ENCODE measurements at places on chromosomes 12 and 14.

GRCh38 chr12:69329669-69330428 lies 18.3 kb upstream of the LYZ start:
- no peak for DNase-seq

DNA sequence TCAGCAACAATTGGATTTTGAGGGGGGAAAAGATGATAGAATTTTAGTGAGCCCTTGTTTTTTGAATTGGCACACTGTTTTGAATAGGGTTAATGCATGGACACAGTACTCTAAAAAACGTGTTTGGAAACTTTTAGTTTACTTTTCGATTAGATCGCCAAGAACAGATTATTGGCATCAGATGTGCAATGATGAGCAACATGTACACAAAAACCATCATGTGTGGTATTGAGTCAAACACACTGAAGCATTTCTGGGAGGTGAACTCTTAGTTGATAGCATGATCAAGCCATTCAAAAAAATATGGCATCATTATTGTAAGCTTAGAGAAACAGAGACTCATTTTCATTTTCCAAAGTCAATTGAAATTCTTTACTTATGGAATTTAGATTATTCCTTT lies 329.2 kb downstream of the ADAMTS20 start:
- DNase-seq, result no peak

DNA sequence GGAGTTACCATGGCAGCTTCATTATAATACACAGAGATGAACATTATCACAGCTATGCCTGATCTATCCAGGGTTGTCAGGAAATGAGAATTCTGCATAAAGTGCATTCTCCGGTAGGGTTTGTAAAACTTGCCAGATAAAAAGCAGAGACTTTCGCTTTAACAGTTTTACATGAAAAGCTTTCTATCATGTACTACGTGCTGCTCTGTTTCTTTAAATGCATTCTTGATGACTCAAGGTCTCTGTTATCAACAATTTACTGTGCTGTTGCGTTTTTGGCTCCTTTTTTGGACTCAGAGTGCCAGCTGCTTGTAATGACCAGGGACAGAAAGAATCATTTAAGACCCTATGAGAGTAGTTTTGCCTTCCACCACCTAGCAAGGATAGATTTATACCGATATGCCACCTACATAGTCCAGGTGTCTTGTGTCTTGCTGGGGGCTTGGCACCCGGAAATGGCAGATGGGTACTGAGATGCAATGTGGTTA lies 371.2 kb downstream of the BTG1 start:
- DNase-seq, result no peak

DNA sequence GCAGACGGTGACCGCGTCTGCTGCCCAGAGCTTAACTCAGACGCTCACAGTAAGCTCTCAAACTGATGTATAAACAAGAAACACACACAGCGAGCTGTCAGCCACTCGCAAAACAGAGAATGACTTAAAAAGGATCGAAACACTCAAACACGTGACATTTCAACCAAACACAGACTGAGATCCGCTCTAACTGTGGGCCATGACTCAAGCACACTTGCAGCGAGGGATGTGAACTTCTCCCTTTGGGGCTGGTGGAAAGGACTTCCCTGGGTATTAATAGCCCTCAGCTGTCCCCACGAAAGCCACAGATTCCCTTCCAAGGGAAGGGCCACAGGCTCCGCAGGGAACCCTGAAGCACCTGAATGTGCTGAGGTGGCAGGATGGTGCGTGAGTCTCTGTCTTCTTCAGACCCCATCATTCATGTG lies 29.1 kb downstream of the CCDC88C start:
- DNase-seq, result peak; percentile 45

DNA sequence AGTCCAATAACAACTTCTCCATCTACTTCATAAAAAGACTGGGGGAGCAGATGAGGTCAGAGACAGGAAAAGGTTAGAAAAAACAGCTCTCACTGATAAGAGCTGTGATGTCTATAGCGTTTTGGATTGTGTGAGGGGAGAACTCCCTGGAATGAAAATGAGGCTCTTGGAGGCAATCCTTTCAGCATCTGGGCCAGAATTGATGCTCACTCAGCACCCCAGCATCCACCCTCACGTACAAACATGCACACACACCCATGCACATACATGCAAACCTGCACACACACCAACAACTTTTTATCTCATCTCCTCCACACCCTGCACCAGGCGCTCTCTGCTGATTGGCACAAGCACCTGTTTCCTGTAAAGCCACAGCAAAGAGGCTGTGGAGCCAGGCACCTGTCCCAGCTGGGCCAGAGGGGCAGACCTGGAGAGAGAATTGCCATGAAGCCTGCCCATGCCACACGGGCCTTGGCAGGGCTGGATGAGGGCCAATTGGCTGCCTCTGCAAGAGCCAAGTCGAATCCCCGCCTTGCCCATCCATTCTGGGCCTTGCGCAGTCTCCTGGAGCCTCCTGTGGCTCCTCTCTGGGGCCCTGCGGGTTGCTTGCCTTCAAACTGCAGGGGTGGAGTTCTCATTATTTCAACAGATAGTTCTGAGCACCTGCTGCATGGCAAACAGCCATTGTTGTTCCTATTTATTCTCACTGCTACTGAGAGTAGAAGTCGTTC lies 53.1 kb downstream of the SYNE3 start:
- peak; percentile 18 for DNase-seq

GRCh38 chr14:90599748-90600507 lies 203.1 kb downstream of the CALM1 start:
- no peak for DNase-seq

DNA sequence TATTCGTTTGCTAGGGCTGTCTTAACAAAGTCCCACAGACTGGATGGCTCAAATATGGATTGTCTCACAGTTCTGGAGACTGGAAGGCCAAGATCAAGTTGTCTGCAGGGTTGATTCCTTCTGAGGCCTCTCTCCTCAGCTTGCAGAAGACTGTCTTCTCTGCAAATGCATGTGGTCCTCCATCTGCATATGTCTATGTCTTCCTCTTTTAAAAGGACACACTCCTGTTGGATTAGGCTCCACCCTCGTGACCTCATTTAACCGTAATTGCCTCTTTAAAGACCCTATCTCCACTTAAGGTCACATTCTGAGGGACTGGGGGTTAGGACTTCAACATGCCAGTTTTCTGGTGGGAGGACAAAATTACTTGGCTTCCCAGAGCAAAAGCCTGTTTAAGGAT lies 123.3 kb downstream of the SLC38A6 start:
- no peak for DNase-seq

GRCh38 chr12:103728323-103728722 lies 112.7 kb downstream of the NT5DC3 start:
- DNase-seq, result no peak

DNA sequence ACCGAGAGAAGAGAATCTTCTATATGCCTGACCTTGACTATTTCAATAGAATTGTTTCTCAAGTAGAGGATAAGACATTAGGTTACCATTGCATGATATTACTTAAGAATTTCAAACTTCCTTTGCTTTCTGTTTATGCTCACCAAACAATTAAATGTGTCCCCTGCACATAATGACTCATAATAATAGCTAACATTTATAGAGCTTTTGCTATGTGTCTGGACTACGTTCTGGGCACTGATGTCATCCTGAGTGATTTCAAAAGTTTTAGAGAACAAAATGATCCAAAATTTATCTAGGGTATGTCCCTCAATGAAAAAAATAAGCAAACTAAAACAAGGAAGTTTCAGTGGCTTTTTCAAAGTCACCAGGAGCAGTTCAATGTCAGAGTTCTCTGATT lies 38.8 kb downstream of the SLC15A5 start:
- no peak for DNase-seq

DNA sequence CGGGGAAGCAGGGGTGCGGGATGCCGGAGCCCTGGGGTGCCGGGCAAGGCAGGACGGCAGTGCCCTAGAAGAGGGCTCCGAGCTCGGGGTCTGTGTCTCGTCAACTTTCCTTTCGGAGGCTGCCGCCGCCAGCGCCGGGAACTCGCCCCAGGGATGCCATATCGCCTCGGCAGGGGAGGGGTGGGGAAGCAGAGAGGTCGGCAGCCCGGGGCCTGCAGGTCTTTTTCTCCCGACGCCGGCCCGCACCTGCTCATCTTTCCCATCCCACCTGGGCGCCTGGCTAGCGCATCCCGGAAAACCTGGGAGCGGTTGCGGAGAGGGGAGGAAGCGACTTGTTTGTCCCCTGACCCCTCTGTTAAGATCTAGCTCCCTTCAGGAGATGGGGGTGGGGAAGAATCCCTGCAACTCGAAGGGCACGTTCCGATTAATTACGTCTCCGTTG lies 547 bp downstream of the CNTN1 start:
- DNase-seq, result no peak

GRCh38 chr14:74488786-74489397 lies 4.2 kb downstream of the NPC2 start:
- DNase-seq, result no peak

DNA sequence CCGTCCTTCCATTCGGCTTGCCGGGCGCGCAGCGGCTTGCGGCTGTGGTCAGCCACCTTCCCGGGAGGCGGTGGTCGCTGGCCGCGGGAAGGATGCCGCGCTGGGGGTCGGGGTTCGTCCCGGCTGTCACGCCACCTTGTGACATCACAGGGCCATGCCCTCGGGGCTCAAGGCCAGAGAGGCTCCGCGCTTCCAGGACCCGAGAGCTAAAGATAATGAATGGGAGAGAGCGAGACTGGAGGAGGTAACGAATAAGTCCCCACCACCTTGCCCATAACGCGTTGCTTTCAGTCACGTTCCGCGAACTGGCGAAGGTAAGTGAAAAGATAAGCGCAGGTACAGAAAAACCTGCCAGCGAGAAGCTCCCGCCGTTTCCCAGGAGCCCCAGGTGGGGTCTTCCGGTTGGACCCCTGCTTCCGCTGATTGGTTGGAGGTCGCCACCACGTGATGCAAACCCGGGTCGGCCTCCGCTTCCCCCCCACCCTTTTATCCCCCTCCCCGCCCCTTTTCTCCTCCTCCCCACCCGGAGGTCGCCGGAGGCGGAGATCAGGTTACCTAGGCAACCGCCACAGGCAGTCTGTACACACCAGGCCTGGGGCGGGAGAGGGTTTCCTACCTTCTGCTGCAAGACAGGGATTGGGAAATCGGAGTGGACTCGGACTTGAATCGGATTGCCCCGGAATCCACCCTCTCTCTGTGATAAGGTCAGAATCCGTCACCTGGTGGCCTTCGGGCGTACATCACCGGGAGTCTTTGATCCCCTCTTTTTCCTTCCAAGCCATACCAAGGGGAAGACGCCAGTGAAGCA lies at the start of gene LRRC9:
Gene LRRC9 (plus strand): TSS at position 575 of the 808 bp plus-strand sequence.
- no peak for DNase-seq

- DNase-seq, result no peak
These were observed 154.8 kb downstream of the TMTC2 start for GRCh38 chr12:82841487-82841904.

DNA sequence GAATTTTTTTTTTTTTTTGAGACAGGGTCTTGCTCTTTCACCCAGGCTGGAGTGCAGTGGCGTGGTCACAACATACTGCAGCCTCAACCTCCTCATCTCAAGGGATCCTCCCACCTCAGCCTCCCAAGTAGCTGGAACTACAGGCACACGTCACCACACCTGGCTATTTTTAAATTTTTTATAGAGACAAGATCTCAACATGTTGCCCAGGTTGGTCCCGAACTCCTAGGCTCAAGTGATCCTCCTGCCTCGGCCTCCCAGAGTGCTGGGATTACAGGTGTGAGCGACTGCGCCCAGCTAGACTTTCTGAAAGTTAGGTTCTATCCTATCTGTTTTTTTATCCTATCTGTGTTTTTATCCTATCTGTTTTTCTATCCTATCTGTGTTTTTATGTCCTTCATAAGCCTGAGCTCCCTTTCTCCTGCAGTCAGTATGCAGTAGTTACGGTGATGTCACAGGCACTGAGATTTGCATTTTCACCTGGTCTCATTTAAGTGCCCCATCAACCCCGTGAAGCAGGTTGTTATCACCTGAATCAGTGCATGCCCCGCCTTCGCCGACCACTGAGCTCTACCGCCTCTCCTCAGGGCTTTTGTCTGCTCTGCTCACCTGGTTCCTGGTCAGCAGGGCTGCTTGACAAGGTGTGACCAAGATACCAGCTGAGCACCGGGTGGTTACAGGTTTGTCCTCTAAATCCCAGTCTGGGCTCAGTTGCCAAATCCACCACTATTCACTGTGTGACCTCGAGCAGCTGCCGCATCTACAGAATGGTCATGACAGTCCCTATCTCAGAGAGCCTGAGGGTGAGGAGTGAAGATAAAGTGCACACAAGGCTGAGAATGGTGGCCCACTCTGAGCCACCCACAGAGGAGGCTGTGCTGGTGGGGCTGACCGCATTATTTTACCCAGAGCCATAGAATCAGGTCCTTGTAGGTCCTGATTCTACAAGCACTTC lies 33.1 kb downstream of the SYNDIG1L start:
- DNase-seq, result no peak

DNA sequence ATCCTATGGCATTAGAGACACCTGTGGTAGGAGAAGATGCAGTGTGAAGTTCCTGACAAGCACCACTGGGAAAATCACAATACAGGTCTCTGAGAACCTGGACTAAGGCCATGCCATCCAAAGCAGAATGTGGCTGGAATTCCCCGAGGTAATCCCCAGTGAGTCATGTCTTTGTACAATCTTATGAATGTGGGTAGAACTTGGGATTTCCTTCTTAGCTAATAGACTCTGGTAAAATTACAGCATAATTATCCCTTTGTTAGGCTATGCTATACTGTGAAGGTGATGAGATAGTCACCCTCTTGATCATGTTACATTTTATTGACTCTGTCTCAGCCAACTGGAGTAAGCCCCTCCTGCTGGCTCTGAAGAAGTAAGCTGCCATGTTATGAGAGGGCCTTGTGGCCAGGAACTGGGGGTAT lies 224.3 kb upstream of the DCN start:
- no peak for DNase-seq

GRCh38 chr12:25194214-25194613 lies 746 bp downstream of the DNAI7 start:
- DNase-seq, result no peak

GRCh38 chr14:57816568-57817284 lies 49.2 kb downstream of the SLC35F4 start:
- DNase-seq, result no peak

DNA sequence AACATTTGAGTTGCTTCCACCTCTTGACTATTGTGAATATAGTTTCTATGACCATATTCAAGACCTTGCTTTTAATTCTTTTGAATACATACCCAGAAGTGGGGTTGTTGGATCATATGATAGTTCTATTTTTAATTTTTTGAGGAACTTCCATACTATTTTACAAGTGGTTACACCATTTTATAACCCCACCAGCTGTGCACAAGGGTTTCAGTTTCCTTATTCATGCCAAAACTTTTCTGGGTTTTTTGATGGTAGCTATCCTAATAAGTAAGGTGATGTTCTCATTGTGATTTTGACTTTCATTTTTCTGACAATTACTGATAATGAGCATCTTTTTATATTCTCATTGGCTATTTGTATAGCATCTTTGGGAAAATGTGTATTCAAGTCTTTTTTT lies 109.4 kb upstream of the GARIN2 start:
- no peak for DNase-seq

DNA sequence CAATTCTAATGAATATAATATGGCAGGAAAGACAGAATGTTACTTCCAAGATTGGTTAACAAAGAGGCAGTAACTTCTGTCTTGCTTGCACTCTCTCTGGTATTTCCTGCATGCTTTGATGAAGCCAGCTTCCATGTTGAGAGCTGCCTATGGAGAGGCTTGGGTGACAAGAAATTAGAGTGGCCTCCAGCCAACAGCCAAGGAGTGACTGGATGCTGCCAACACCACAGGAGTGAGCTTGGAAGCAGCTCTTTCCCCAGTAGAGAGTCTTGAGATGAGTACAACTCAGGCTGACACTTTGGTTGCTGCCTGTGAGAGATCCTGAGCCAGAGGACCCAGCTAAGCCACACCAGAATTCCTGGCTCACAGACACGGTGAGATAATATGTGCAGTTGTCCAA lies 183.1 kb downstream of the RMST start:
- DNase-seq, result no peak
